ENCODE measurements at places on chromosomes 7 and 10. TPM values are rescaled to one million over a fixed set of nuclear protein-coding genes. Genes with fewer than 3 reads are reported as not detected.

DNA sequence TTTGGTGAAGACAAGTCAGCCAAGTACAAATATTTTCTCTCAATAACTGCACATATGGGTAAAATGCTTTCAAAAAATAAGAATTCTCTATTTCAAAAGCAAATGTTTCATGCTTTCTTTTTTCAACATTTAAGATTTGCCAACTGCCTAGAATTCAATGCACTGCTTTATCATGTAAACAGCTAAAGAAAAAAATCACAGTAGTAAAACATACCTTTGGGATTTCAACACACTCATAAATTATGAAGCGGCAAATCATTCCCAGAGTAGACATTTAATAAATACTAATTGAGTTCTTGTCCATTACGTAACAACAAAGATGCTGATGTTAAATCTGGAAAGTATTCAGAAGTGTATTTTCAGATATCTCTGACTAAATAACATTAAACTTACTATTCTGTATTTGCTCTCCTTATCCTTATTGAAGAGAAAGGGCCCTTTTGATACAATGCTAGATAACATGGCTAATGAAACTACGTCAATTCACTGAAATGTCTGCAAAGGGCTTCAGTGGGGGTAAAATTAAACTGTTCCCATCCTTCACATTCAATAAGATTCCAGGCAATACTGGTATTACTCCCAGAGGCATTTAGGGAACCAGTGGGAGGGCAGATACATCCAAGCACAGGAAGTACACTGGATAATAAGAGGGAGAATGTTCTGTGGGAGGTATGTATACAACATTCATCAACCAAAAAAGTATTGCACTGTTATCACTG lies 13.9 kb downstream of the NAPEPLD start:
- no peak for DNase-seq

DNA sequence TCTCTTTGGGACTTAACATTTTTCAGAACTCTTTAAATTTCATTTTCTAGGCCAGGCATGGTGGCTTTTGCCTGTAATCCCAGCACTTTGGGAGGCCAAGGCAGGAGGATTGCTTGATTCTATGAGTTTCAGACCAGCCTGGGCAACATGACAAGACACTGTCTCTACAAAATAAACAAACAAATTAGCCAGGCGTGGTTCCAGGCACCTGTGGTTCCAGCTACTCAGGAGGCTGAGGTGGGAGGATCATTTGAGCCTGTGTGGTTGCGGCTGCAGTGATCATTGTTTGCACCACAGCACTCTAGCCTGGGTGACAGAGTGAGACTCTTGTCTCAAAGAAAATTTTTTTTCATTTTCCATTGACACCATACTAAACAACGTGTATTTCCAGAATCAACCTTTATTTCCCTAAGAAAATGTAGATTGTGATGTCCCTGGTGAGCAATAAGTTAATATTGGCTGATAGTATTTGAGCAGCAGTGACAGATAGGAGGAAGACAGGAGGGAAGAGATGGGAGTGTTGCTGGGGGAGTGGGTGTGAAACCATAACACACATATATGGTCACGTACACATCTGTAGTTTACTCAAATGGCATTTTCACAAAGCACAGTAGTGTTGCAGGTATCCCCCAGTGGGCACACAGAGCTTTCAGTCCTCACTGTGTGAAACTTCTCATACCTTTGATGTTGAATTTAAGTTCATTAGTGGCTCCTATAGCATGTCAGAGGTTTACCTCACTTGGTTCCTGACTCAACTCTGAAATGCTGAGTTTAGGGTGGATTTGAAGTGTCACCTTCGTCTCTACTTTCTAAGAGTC lies 205.6 kb downstream of the AUTS2 start:
- DNase-seq, result no peak

UNC5B gene
- total RNA-seq, result 1.8 TPM

- no peak for DNase-seq
Observed at GRCh38 chr10:77744245-77744644, 106.6 kb upstream of the KCNMA1 start.

Measured in sigmoid colon (tissue), 7 donors.